ENCODE measurements at places on chromosomes 13 and 19.

GRCh38 chr19:1248786-1249297 lies 459 bp downstream of the MIDN start:
- DNase-seq = no peak

DNA sequence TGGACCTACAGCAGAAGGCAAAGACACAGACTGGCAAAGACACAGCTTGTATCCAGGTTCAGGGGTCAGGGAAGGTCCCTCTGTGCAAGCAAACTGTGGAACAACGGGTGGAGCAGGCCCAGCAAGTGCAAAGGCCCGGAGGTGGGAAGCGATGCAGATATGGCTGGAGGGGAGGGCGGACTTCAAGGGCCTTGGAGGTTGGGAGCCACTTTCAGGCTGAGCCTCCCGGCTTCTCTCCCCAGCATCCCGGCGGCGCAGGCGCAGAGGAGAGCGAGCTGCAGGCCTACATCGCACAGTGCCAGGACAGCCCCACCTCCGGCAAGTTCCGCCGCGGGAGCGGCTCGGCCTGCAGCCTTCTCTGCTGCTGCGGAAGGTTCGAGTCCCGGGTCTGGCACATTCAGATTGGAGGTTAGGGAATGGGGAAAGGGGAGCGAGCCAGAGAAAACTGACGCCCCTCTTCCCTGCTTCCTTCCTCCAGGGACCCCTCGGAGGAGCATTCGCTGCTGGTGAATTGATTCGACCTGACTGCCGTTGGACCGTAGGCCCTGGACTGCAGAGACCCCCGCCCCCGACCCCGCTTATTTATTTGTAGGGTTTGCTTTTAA lies 2.1 kb upstream of the PNPLA6 start:
- DNase-seq = peak; percentile 28

DNA sequence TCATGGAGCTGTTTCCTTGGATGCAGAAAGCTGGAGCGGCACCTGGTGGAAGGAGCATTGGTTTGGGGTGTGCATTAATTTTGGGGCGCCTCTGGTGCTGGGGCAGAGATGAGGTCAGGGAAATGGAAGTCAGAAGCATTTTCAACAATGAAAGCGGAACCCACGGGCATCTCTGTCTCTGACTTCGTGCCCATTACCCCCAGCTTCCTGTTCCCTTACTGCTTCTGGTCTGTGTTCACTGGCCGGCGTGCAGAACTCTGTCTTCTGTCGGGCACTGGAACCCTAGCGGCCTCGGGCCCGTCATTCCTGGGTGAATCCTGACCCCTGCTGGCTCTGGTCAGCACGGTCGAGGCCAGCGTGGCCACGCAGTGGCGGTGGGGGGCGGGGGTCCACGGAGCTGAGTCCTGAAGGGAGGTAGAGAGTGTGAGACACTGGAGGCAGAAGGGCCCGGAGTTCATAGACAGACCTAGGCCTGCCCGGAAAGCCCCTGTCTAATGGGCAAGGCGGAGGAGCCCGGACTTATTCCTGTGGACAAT lies 7.9 kb upstream of the LINGO3 start:
- DNase-seq = no peak

DNA sequence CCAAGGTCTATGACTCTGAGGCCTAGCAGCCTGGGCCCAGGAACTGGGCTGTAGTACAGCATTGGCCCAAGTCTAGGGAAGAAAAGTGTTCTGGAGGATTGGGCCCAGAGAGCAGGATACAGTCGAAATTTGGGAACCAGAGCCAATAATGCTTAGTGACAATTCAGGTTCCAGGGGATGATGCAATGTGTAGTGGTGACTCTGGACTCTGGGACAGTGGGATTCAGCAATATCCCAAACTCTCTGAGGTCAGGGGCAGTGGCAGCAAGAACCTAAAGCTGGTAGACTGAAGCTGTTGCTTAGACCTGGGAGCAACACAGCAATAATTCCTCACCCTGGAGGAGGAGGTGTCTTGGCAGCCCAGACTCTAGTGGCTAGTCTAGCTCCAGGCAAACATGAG lies 545.5 kb upstream of the ARGLU1 start:
- no peak for DNase-seq

GRCh38 chr13:50396001-50396400 lies 380.8 kb downstream of the KCNRG start:
- DNase-seq = peak; percentile 100

DNA sequence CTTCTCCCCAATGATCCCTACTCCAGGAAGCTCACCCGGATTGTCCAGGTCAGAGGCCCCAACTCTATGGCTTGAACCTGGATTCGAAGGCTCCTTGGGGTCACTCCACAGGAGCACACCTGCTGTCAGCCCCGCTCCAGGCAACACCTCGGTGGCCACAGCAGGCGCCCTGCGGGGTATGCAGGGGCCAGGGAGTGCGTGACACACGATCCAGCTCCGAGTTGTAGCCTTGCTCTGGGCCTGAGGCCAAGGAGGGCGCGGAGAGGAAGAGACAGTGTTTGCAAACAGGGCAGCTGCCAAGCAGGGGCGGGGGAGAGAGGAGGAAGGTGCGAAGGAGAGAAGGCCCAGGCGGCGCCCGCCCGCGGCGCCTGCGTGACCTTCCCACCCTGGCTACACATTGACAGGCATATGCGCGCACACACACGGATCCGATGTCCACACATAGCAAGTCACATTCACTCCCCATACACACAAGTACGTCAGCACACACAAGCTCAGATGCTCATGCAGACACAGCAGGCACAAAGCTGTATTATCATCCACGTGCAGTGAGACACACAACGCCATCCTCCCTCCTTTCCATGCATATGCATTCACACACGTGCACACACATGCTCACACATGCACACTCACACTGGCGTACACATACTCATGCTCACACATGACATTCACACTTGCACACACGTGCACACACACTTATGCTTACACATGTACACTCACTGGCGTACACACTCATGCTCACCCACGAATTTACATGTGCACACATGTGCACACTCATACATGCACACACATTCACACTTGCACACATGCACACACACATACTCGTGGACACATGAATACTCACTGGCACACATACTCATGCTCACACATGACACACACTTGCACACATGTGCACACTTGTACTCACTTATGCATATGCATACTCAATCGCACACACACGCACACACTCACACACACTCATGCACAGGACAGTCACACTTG lies 10.4 kb downstream of the SBK2 start:
- DNase-seq = peak; percentile 35

- DNase-seq = peak; percentile 85
Measured at GRCh38 chr13:49859560-49859959, 67.1 kb upstream of the KPNA3 start.

GRCh38 chr13:65929436-65929835 lies 1300.7 kb downstream of the PCDH9 start:
- DNase-seq = no peak

DNA sequence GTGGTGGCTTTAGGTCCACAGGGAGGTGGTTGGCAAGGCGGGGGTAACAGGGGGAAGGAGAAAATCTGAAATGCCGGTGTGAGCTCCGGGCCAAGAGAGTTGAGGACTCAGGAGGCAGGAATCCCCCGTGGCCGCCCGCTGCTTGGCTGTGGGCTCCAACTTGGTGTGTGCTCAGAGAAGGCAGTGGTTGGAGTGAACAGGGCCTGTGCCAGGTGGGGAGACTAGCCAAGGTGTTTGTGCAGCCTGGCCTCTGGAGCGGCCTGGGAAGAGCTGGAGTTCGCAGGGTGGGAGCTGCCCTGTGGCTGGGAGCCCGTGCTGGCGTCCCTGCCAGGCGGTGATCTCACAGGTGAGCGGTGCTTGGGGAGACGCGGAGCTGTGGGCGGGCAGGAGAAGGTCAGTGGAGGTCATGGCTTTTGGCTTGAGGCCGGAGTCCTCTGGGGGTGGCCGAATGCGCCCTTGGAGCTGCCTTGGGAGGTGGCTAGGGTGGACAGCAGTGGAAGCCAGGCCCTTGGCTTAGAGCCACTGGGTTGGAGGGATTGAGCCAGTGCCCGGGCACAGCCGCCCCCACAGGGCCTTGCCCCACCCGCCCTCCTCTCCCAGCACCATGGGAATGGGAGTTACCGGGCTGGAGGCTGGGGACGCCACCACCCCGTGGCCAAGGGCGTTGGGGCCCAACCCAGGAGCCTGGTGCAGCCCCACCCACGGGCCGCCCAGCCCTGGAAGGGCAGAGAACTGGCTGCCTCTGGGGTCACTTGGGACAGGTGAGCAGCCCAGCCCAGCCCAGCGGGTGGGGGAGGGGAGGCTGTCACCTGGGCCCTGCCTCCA lies 7.1 kb upstream of the CIRBP start:
- DNase-seq = no peak

- no peak for DNase-seq
Measured at GRCh38 chr19:1163934-1164683, 10.0 kb downstream of the SBNO2 start.

DNA sequence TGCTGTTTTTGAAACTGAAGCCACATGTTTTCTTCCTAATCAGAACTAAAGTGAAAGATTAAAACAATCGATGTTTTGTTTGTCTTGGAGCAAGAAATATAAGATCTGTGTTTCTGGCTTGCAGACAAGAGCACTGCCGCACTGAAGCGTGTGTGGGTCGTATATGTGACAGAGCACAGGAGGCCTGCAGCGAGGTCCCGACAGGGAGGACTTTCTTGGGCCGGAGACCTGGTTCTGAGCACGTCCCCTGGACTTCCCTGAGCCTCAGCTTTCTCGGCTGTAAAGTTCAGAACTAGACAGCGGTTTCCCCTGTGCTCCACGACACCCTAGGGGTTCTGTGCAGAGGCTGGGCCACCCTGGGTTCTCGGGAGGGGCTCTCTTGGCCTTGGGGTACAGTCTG lies 60.5 kb downstream of the GADD45B start:
- DNase-seq = no peak

DNA sequence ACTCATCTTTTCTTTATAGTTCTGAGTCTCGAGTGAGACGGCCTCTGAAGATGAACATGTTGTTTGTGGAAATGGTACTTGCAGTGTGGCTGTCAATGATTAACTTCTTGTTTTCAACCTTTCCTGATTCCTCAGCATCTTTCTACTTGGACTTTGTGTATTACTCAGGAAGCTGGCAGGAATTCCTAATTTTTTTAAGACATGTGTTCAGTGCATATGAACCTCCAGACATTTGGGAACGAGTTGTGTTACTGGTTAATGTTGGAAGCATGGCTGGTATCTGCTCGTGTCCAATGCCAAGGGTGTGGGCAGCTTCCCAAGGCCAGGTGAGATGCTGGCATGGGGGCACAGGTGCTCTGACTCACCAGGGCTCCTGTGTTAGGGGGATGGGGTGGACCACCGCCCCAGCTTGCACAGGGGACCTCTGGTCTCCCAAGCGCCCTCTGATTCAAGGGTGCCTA lies 61.1 kb upstream of the MCF2L start:
- DNase-seq = no peak

- peak; percentile 3 for DNase-seq
Measured at GRCh38 chr13:54949735-54950134, 1921.1 kb downstream of the OLFM4 start.

DNA sequence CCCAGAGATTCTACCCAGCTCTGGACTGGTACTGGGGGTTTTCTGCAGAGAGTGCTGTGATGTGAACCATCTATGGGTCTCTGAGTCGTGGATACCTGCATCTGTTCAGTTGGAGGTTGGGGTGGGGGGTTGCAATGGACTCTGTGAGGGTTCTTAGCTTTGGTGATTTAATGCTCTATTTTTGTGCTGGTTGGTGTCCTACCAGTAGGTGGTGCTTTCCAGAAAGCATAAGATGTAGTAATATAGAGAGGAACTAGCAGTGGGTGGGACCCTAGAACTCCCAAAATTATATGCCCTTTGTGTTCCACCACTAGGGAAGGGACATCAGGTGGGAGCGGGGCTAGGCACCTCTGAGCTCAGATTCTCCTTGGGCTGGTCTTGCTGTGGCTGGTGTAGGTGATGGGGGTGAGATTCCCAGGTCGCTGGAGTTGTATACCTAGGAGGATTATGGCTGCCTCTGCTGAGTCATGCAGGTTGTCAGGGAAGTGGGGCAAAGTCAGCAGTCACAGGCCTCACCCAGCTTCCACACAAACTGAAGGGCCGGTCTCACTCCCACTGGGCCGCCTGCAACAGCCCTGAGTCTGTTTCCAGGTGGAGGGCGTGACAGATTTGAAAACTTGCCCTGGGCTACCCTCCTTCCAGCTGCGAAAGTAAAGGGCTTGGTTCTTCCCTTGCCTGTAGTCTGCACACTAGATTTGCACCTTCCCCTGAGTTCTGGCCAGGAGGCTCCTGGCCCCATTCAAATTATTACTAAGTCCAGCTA lies 573.0 kb upstream of the SLITRK1 start:
- no peak for DNase-seq

- DNase-seq = peak; percentile 43
Measured at GRCh38 chr13:73849292-73849691, 284.9 kb downstream of the KLF12 start.

GRCh38 chr13:19838865-19839275 lies 24.6 kb downstream of the ZMYM5 start:
- DNase-seq = no peak

- no peak for DNase-seq
Measured at GRCh38 chr19:4557971-4558941, 1.2 kb downstream of the SEMA6B start.

GRCh38 chr13:37131092-37131491 lies 25.6 kb upstream of the CSNK1A1L start:
- no peak for DNase-seq

- no peak for DNase-seq
Measured at GRCh38 chr13:61246351-61246750, 169.3 kb downstream of the PCDH20 start.

DNA sequence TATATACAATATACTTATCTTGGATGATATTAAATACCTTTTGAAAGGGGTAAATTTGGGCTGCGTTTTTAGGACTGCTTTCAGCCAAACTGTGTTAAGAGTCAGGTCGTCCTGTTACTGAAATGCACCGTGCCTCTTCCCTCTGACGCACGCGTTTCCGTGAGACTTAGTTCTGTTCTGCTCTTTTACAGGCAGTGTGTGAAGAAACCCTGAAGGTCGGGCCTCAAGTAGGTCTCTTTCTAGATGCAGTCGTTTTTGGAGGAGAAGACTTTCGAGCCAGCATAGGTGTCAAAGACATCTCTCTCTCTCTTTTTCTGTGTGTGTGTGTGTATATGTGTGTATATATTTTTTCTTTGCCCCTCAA lies 107.0 kb downstream of the ZIC5 start:
- no peak for DNase-seq

DNA sequence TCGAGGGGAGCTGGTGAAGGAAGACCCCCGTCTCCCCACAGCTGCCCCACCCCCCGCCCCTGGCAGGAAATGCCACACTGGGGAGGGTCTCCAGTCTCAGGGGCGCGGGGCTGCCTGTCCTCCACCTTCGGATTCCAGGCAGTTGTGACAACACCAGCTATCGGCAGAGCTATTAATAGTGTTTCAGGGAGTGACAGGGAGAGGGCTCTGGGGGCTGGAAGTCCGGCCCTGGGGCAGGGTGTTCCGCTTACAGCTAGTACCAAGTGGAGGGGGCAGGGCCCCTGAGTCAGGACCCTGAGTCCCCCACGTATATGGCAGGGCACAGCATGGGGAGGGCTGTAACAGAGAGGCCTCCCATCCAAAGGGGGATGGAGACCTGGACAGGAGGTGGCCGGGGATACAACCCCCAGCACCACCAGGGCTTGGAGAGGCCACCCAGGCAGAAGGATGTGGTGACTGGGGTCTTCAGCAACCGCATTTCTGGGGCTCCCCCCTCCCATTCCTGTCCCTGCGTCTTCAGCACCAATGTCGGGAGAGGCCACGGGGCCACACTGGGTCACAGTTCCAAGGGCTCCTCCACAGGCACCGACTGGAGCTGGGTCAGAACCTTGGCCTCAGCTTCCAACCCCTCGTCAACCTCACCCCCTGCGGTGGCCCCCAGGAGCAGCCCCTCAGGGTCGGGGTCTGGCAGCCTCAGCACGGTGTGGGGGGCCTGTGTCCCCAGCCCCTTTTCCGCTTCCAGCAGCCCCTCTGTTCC lies 3.9 kb downstream of the SIX5 start:
- no peak for DNase-seq

GRCh38 chr13:59318320-59318930 lies 845.3 kb downstream of the DIAPH3 start:
- DNase-seq = peak; percentile 43

GRCh38 chr19:33100894-33101644 lies 20.1 kb downstream of the GPATCH1 start:
- peak; percentile 86 for DNase-seq

Data from bronchial epithelial cell (primary cell).